ENCODE measurements at places on chromosomes 1 and 21.
A peak's percentile ranks its signal among the peaks of the same experiment; 100 is the strongest.

DNA sequence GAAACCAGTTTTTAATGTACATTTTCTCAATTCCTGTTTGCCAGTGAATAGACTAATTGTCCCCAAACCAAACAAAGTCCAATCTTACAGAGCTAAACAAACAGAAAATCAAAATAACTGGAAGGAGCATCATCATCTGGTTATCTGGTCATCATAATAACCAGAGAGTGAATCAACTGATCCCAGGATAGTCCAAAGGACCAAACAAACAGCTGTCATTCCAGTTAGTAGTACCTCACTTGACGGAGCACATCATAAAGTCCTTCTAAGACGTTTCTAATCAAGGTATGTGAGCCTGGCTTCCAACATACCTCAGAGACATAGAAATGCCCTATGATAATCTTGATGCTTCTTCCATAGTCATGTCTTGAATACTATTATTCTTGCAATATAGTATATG lies 240.5 kb downstream of the LTN1 start:
- no peak for DNase-seq

DNA sequence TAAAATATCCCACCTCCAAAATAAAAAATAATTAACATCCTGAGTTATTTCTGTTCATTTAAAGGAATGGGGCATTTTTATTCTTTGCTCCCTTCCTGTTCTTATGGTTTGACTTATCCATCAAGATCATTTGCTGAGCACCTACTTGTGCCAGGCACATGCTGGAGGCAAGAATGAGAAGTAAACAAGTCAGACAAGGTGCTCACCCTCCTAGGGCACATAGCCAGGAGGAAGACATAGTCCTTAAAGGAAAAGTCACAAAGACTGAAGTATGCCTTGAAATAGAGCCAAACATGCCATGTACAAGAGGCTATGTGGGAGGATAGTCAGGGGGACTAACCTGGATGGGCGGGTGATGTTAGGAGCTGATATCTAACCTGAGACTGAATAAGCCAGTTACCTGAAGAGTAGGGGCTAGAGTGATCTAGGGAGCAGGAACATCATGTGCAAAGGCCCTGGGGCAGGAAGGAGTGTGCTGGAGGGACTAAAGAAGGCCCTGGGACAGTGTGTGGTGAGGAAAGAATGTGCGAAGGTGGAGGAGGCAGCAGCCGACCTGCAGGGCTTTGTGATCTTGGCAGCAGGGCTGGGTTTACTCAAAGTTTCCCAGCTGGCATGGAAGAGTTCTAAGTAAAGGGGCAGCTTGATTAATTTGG lies 233.5 kb downstream of the MATN1 start:
- DNase-seq, result no peak

DNA sequence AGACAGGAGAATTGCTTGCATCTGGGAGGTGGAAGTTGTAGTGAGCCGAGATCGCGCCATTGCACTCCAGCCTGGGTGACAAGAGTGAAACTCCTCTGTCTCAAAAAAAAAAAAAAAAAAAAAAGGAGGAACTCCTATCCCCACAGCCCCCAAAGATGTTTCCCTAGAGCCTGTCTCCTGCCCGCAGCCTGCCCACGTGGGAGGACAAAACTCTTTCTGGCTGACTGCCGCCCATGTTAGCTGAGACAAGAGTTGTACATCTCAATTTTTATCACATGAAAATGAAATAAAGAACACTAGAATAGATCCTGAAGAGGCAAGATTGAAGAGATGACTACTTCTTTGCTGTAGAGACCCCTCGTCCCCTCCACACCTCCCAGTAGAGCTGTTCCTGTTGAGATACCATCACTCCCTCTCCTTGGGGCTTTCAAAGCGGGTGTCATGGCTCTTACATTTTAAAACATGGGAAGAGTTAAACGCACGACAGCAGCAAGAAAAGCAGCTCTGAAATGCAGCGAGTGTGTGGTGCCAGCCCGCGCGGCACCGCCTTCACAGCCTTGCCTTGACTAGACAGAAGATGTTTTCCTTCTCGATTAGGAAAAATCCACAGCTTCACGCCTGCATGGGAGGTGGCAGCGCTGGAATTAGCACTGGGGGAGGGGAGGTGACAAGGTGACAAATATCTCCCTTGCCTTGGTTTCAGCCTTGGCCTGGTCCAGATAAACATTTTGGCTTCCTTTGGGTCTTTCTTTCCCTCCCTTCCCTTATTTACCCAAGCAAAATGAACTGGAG lies 253.4 kb upstream of the CSF3R start:
- no peak for DNase-seq

DNA sequence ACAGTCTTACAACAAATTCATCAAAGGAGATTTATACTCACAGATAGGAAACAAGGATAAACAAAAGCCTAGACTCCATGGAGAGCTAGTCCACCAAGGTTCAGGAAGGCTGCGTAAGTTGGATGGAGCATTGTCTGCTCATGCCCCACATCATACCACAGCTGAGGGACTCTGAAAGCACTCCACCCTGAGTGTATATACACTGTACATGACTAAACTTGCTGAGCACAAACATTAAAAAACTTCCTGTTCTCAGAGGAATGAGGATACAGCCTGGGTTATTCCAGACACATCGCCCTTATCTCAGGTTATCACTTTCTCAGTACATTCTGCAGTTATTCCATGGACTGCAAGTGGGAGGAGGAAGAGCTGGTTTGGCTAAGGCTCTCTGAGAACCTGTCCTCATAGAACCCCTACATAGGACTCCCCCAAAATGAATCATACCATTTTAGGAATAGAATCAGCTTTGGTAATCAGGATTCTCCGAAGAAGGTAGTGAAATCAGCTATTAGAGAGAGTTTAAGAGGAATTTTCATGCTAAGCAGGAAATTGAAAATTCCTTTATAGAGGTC lies 58.0 kb upstream of the PRMT6 start:
- DNase-seq, result no peak

DNA sequence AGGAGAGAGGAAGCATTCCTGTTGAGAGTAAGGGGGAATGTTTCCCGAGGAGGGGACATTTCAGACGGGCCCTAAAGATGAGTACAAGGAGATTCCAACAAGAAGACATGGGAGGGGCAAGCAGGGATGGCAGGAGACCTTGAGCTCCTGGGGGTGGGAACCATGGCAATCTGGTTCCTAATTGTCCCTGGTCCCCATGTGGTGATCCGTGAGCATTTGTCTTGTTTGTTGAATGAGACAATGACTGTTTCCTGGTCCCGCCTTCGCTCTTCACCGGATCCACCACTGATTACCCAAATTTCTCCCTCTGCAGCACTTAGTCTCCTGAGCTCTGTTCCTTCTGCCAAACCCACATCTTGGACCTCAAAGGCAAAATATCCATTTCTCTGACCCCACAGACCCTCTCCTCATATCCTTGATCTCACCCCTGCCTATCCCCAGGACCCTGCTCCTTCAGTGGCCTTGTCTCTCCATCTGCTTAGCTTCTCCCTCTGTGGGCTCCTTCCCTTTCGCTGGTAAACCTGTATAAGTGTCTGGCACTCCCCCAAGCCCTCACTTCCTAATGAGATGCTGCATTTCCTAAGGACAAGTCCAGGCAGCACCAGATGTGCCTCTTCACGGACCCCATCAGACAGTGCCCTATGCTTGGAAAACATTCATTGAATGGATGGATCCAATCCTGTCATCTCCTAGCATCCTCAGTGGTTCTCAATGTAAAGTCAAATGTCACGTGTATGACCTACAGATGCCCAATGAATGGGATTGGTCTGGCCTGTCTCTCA lies 8.3 kb upstream of the CSF1 start:
- DNase-seq, result no peak

- no peak for DNase-seq
Measured at GRCh38 chr1:24138476-24139221, 4.3 kb downstream of the IL22RA1 start.

- DNase-seq, result no peak
Measured at GRCh38 chr1:189970331-189971230, 507.1 kb downstream of the BRINP3 start.

DNA sequence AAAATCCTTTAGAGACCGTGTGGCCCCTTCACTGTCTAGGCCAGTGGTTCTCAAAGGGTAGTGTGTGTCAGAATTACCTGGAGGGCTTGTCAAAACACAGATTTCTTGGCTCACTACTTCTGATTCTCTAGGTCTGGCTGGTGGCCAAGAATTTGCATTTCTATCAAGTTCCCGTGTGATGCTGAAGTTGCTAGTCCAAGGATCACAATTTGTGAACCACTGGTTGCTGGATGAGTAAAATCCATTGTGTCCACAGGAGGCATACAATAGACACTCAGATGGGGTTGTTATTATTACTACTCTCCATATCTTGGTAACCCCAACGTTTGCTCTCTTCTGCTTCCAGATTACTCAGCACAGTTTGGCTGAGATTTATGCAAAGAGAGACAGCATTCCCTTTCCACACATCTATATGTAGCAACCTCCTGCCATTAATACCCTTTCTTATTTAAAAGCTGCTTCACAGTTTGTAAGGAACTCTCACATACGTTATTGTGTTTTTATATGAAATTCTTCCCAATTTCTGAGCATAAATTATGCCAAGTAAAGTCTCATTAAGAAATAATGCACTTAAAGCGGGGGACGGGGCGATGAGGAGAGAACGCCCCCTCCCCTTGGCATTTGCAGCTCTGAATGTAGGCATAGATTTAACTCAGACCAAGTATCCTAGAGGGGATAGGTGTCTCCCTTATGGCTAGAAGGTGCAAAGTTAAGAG lies 720 bp upstream of the TMCC2 start:
- peak; percentile 21 for DNase-seq

- DNase-seq, result no peak
Measured at GRCh38 chr1:205949753-205950152, 6.5 kb upstream of the SLC26A9 start.

DNA sequence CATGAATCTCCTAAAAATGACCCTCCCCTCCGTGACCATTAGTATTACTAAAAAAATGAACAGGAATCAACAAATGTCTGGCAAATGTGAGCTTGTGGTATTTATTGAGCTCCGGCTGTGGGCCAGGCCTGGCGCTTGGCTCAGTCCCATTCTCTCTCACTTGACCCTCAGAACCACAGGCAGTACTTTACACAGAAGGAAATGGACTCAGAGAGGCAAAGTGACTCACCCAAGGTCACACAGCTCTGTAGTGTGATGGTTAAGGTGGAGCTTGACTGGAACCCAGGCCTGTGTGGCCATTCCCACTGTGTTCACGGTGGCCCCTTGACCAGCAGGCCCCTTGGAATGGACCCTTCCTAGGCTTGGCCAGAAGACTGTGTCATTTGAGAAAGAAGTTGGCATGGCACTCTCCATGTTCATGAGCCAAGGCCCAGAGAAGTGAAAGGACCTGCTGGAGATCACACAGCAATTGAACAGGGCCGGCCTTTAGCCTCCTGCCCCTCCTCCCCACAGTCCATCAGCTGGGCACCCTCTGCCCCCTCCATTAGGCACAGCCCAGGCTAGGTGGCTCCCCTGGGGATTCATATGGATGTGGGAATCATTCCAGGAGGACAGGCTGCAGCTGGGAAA lies 32.1 kb downstream of the FAM151A start:
- DNase-seq, result no peak
